Glutamatergic neuron (in vitro differentiated cells): ENCODE measurements at places on chromosomes 11 and 22.

DNA sequence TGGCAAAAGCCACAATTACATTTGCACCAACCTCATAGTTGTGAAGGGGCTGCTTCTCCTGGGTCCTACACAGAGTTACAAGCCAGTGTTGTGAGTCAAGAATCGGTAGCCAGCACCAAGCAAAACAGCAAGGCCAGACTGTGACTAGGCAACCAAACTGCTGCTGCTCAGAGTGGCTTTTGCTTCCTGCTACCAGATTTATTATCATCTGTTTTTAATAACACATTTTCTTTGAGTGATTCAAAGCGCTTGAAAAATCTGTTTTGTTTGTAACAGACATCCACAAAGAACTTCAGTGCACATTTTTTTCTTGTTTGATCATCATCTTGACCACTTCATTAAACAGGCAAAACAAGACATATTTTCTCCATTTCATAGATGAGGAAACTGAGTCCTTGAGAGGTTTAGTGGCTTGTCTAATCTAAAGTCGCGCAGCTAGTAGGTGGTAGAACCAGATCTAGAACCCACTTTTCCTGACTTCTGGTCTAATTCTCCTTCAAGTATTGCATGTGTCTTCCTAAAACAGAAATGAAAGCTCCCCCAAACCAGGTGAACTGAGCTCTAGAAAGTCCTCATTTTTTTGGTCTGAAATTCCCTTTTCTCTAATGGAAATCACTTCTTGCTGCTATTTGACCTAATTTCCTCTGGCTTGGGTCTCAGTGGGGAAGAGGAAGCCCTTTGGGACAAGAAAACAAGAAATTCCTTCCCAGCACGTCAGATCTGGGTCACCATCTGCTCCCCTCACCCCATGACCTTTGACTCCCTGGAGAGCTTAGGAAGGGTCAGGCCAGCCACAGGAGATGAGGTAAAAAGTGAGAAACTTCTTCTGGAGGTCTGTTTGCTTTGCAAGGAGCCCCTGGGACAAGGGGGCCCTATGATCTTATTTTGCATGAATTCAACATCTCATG lies 39.9 kb downstream of the CWC15 start:
- DNase-seq = no peak

DNA sequence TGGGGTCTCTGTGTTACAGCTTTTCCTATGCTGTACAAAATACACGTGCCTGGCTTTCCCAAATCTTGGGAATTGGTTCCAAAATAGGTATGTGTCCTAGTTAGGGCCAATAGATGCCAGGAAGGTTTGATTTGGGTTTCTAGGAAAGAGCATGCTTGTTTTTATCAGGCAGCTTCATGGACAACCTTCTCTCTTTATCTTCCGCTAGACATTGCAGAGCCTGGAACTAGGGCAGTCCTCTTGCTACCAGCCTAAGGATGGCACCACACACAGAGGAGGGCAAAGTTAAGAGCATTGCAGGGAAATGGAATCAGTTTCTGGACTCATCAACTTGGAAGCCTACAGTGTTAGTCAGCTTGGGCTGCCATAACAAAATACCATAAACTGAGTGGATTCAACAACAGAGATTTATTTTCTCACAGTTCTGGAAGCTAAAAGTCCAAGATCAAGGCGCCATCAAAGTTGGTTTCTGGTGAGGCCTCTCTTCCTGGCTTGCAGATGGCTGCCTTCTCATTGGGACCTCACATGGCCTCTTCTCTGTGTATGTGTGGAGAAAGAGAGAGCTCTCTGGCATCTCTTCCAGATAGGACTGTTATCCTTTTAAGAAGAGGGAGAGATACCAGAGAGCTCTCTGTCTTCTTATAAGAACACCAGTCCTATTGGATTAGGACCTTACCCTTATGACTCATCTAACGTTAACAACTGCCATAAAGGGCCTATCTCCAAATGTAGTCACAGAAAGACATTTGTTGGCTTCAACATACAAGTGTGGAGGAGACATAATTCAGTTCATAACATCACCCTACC lies 27.3 kb upstream of the CREB3L1 start:
- no peak for DNase-seq

- no peak for DNase-seq
These were observed 49.3 kb downstream of the ME3 start for GRCh38 chr11:86623041-86623621.

DNA sequence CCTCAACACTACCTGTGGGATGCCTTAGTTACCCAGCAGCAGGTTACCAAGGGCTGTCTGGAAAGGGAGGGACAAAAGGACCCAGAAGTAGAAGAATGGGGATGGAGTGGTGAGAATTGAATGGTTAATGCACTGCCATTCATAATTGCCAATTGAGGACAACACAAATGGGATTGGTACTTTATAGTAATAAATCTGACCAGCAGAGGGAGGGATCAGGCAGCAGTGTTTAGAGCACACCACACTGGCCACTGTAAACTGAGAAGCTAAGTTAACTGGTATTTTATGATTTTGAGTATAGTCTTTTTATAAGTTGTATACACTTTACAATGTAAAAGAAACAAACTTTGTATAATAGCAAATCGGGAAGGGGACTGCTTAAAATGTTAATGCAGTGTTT lies 10.7 kb downstream of the TBRG1 start:
- DNase-seq = no peak

DNA sequence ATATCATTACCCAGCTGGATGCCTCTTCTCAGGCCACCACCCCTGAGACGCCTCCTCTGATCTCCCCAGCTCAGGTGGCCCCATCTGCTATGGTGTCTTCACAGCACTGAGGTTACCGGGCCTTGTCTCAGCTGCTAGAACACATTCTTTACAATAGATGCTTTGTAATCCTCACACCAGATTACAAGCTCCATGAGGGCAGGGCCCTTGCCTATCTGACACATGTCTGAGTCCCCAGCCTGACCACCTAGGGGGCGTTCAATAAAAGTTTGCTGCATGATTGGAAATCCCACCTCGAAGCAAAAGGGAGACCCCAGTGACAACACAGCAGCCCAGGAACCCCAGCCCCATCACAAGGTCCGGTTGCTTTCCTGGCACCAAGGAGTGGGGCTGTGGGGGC lies 2.0 kb downstream of the MACROD1 start:
- DNase-seq = no peak

GRCh38 chr22:48851933-48852549 lies 975.6 kb downstream of the BRD1 start:
- no peak for DNase-seq

GRCh38 chr11:69293087-69293486 lies 868 bp upstream of the MYEOV start:
- no peak for DNase-seq

- DNase-seq = no peak
These were observed 101.6 kb downstream of the CSNK2A3 start for GRCh38 chr11:11251394-11251970.

GRCh38 chr11:62341588-62341987 lies 4.3 kb downstream of the ASRGL1 start:
- DNase-seq = no peak

DNA sequence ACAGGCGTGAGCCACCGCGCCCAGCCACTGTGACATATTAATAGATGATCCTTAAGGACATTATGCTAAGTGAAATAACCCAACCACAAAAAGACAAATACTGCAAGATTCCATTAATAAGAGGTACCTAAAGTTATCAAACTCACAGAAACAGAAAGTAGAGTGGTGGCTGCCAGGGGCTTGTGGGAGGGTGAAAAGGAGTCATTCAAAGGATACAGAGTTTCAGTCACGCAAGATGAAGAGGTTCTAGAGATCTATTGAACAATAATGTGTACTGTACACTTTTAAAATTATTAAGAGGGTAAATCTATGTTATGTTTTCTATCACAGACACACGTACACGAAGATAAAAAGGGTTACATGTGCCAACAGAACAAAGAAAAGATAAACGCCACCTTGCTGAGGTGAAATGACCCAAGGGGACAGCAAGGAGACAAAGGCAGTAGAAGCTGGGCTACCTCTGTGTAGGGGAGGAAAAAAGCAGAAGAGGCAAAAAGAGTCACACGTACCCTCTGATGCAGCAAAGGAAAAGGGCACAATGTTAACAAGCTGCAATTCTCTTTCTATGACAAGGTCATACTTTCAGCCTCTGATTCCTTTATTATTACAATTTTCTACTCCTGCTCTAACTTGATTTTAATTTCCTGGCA lies 65.3 kb downstream of the AMBRA1 start:
- DNase-seq = no peak

- no peak for DNase-seq
These were observed 9.8 kb upstream of the ZDHHC13 start for GRCh38 chr11:19107125-19107524.

- no peak for DNase-seq
These were observed 443.4 kb upstream of the ISX start for GRCh38 chr22:34622602-34623001.

- DNase-seq = no peak
These were observed 117.6 kb upstream of the ARHGAP20 start for GRCh38 chr11:110829873-110830272.

DNA sequence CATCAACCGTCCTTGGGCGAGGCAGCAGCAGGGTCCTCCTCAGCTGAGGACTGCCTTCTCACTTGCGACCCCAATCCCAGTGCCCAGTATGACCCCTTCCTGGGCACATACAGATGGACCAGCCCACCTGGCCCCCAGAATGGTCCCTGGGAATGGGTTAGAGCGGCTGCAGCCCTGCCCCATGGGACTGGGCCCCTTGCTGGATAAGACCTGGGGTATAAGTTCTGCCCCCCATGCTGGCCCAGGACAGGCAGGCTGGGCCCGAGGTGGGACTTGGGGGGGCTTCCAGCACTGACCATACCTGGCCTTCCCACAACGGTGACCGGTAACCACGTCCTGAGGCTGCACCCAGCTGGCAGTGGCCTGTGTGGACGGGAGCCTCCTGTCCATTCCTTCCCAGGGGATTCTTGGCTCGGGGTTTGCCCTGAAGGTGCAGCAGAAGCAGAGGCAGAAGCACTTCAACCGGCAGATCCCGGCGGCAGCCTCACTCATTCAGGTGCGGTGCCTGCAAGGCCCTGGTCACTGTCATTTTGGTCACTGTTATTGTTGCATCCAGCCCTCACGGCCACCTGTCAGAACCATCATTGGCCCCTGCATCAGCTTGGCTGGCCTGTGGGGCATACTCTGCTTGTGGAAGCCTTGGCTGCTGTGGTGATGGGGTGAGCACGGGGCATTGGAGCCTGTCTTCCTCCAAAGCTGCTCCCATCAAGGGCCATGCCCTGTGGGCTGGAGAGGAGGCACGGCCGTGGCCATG lies 114.8 kb downstream of the KCNQ1OT1 start:
- peak; percentile 15 for DNase-seq

DNA sequence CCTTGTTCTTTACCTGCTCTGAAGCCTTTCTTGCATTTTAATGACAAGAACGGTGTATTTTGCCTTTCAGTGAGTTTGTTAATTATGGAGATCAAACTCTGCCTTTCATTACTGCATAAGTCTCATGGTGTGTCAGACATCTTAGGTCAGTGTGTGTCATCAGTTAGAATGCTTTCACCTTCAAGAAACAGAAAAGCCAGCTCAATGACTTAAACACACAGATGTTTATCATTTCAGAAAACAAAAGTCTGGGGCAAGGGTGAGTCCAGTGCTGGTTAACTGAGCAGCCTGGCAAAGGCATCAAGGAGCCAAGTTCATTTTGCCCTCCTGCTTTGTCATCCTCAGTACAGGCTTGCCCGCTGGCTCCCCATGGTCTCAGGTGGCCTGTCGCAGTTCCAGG lies 54.5 kb downstream of the PACS1 start:
- no peak for DNase-seq

DNA sequence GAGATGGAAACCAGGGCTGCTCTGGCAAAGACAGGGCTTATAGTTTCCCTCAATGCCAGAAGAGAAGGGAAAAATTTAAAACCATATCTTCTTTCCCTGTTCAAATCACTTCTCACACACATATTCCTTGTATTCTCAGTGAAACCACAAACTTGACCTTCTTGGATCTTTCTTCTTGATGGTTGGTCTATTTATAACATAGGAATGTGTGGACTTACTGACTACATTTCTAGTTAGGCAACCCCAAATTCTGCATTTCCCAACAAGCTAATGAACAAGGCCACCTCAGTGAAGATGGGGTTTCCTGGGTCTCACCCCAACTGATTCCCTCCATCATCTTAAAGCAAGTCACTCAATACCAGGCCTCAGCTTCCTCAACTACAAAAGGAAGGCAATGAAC lies 3.8 kb upstream of the QSER1 start:
- no peak for DNase-seq

- peak; percentile 45 for DNase-seq
These were observed 1.2 kb downstream of the PHLDB1 start for GRCh38 chr11:118608360-118609227.

GRCh38 chr11:67054346-67054835 lies 2.3 kb upstream of the RHOD start:
- no peak for DNase-seq

GRCh38 chr11:78615724-78616123 lies 41.1 kb upstream of the NARS2 start:
- DNase-seq = no peak

GRCh38 chr11:122363296-122363695 lies 247.3 kb upstream of the BLID start:
- DNase-seq = peak; percentile 31

DNA sequence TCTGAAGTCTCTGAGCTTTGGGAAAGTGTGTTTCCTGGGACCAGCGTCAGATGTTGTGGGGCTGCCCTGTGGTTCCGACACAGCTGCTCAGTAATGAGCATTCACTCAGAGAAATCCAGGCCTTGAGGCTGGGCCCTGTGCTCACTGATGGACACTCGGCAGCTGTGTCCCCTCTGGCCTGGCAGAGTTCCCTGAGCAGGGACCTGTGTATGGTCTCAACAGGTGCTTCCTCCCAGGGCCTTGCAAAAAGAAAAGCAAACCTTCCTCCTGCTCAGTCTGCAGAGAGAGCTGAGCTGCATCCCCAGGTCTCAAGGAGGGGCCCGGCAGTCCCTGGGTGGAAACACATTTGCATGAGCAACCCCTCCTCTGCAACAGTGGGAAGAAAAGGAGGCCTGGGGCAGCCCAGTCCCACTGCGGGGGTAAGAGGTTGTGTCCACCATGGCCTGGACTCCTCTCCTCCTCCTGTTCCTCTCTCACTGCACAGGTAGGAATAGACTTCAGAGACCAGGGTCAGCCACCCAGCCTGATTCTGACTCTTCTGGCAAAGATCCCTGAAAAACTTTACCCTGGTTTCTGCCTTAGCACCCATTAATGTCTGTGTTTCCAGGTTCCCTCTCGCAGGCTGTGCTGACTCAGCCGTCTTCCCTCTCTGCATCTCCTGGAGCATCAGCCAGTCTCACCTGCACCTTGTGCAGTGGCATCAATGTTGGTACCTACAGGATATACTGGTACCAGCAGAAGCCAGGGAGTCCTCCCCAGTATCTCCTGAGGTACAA lies 131.2 kb downstream of the VPREB1 start:
- DNase-seq = no peak

DNA sequence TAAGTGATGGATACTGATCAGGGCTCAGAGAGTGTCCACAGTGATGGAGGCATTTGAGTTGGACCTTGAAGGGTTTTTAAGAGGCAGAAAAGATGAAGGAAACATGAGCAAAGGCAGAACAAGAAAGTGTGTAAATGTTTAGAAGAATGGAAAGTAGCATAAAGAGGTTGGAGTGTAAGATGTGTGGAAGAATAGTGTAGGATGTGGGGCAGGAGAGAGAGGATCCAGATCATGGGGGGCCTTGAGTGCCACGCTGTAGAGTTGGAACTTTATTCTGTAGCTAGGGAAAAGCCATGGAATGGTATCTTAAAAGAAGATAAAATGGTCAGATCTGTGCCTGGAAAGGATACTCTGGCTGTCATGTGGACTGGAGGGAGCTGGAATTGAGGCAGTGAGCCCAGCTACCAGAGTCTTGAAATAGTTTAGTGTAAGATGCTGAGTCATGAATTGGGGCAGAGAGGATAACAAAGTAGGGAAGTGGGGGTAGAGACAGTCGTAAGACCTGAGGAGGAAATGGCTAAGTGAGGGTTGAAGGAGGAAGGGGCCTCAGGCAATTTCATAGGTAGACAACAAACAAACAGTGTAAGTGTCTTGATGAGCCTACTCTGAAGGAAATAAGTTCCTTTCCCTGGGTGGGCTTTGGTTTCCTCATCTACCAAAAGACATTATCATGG lies 6.7 kb downstream of the KCNE3 start:
- no peak for DNase-seq
